NCI-H2171 treated with DMSO at 0.1 percent for 48 hours (cell line): ENCODE measurements at places on chromosomes 12 and 14.
A peak's percentile ranks its signal among the peaks of the same experiment; 100 is the strongest.

DNA sequence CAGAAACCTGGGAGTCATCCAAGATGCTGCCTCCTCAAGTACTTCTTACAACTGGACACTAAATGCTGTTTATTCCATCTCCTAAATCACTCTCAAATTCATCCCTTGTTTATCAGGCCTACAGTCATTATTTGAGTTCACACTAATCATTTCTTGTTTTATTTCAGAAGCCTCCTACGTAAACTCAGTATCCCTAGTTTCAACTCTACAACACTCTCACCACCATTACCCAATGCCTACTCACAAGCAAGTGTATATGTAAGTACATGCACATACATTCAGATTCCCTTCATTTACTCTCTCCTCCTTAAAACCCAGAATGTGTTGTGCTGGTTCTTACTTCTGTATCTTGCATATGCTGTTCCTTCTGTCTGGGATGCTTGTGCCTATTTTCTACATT, 43.0 kb downstream of the DDHD1 start:
- no peak for DNase-seq

DNA sequence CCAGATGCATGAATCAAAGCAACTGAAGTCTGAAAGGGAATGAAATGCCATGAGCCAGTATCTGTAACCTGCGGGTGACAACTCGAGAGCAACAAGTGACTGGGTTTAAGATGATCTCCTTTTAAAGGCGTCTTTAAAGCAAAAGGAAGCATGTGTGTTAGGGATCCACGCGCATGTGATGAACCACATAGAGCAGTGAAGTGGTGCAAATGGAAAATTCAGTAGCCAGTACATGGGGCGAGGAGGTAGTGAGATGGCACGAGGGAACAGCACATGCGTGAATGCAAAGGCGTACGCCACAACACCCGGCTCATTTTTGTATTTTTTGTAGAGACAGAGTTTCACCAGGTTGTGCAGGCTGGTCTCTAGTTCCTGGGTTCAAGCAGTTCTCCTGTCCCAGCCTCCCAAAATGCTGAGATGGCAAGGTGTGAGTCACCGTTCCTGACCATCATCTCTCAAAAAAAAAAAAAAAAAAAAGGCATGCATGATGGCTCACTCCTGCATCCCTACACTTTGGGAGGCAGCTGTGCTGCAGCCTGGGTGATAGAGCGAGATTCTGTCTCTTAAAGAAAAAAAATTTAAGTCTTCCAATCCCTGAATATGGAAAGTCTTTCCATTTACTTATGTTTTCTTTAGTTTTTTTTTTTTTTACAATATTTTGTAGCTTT, 24.6 kb upstream of the BCL7A start:
- DNase-seq: no peak

GRCh38 chr14:61854898-61855297, 92.7 kb downstream of the SNAPC1 start:
- DNase-seq: no peak

DNA sequence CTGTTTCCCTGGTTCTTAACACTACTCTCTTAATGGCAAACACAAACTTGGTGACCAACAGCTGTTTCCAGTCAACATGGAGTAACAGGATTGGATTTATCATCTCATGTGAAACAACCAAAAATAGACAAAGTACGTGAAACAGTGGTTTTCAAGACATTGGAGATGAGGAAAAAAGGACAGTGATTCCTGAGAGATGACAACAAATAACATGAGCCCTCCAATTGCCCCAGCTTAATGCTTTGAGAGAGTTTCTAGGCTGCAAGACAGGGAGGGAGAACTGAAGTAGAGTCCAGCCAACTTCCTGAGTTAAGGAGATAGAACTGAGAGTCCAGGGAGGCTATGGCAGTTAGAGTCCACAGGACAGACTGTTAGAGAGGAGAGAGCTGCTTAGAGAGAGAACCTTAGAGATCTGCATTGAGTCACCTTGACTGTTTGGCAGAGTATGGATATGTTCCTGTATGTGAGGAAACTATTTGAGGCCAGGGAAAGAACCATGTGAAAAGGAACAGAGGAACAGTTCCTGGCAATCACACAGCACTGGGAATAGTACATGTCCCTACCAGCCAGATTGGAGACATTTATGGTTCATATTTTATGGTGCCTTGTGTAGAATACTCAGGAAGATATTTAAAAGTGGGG, 106.4 kb downstream of the PCNX1 start:
- DNase-seq: no peak

GRCh38 chr14:22808388-22809209, 6.6 kb downstream of the SLC7A7 start:
- DNase-seq: no peak

- no peak for DNase-seq
Measured at GRCh38 chr12:118377021-118377883, 897 bp downstream of the SUDS3 start.

GRCh38 chr12:13097491-13098011, 5.9 kb downstream of the GSG1 start:
- DNase-seq: no peak

DNA sequence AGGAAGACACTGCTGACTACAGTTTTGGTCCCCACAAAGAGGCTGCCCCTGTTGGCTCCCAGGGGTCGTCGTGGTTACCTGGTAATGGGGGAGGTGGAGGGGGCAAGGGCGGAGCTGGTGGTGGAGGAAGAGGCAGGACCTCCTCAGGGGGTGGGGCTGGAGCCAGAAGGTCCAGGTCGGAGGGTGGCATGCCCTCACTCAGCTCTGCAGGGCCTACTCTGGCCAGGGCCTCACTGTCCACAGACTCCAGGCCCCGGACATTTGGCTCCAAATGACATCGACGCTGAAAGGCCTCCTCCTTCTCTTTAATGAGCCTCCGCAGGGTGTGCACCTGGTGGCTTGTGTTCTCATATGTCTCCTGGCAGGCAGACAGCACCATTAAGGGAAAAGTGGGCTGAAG, 28.5 kb downstream of the PRPF40B start:
- no peak for DNase-seq

DNA sequence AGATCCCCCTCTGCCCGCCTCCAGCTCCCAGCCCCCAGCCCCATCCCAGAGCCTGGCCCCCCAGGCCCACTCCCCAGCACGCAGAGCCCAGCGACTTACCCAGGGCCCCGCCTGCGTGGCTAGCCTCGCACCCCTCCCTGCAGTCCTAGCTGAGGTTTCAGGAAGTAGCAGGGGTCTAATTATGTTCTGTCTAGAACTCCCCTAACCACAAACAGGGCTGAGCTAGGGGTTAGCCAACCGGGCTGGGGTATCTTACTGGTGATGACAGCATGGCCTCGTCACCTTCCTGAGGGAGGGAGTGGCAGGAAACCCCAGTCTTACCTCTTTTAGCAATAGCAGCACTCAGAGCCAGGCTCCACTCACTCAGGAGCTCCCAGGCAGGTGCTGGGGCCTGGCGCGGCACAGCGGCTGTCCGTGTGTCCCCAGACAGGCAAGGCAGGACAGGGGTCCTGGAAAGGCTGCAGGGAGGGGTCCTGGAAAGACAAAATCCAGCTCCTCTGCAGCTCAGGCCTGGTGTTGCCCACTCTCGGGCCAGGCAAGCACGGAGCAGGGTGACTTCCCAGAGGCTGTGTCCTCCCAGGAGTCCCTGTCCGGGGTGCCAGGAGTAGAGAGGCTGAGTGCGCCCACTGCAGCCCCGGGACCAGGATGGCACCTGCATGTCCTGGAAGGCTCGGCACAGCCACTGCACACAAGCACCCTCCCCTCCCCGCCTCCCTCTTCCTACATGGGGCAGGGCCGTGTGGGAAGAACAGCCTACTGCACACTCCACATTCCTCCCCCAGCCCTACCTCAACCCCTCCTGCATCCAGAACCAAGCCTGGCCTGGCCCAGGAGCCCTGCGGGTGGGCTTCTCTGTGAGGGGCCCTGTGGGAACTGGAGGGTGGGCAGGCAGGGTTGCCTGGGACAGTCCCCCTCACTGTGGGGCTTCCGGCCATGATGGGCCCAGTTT, at the start of gene GPR132:
GPR132 (minus strand) TSS at position 151 of the 949 bp plus-strand sequence. CDS start 10,010 bp downstream, outside the sequence.
- no peak for DNase-seq

DNA sequence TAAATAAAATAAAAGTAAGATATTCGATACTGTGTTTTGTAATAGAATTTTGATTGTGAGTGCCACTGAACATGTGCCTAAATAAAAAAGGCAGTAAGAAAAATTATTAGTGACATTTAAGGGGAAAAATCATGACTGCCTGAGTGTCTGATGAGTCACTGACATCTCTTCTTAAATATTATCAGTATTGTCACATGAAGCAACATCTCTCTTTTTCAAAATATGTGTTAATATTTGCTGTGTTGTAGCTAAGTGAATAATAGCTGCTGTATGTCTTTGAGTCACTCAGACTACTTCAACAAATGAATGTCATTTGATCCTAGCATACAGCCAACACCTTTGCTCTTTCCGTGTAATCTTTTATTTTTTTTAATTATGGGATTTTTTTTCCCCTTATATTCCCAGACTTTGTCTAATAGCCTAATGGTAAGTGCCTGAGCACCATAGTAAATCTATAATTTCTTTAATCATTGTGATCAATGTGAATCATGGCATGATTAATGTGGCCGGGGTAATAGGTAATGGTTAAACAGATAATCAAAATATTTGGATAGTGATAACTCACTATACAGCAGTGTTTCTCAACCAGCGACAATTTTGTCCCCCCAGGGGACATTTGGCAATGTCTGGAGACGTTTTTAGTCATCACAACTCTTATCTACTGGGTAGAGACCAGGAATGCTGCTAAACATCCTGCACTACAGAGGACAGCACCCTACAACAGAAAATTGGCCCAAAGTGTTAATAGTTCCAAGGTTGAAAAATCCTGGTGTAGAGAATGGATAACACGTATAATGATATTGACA, 11.7 kb upstream of the OTX2 start:
- DNase-seq: peak; percentile 27

DNA sequence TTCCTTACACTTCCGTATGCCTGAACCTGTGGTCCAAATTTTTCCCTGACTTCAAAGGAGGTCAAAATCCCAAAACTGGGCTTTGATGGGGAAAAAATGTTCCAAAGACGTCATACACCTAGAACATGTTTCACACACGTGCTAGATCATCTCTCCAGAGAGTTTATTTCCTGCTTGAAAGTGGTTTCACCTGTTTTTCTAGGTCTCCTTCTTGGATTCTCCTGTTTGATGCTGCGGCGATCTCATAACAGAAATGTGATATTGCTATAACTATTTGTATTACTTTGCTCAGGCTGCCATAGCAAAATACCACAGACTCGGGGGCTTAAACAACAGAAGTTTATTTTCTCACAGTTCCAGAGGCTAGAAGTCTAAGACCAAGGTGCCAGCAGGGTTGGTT, 19.7 kb upstream of the TMCC3 start:
- no peak for DNase-seq

DNA sequence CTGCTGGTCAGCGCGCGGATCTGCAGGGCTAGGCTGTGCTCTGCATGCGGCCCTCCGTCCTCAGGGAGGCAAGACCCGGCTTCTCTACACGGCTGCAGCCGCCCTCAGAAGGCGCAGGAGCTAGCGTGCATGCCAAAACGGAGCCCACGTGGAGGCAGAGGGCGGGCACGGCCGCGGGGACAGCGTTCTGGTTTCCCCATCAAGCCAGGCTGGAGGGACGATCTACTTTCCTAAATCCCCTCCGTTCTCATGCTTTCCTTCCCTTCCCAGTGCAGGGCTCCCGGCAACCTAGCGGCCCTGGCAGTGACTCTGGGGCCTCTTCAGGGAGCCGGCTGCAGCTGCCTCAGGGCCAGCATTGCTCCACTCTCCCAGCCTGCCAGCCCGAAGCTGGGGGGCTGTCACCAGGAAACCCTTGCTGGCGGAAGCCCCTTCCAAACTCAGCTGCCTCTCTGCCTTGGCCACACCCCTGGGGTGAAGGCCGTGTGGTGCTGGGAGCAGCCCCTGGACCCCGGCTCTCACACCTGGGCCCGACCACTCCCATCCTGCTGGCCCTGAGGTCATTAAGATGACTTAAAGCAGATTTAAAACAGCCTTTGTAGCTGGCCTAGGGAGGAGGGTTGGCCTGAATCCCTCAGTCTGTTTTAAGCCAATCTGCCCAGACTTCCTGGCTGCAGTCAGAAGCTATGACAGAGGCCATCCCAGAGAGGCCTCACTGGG, 9.2 kb upstream of the GOLGA3 start:
- DNase-seq: no peak

DNA sequence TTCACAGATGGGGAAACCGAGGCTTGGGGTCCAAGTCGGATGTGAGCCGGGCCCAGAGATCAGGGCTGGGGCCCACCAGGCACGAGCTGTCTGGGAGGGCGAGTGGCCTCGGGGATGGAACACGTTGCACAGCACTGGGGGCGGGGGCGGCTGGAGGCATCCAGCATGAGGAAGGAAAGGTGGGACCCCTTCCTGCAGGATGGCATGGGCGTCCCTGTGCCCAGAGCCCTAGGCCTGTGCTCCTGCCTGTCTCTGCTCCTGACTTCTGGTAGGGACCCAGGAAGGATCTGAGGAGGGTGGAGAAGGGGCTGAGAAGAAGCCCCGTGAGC, 183.4 kb downstream of the KIF26A start:
- no peak for DNase-seq

DNA sequence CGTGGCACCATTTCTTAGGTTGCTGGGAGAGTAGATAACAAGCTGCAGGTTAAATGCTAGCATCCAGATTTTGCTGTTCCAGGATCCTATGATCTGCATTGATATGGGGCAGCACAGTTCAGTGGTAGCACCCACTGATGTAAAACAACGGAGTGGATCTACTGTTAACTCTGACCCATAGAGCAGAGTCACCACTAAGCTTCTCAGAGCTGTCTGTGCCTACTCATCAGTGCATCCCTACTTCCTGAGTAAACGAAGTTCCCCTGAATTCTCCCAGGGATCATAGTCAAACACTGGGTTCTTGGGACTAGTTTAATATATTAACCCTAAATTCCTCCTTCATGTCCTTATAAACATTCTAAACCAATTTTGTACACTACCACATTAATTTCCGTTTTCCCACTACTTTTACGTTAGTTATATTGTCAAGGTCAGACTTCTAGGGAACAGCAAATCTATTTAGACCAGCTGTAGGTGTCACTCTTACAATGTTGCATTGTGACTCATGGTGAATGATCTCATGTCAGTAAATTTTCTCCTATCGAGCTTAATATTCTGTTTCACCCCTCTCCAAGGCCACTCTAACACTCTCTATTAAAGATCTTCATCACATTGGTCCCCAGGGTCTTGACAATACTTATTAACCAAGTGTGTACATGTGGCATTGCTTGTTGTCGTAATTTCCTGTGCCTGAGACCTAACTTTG, 10.3 kb downstream of the RERGL start:
- DNase-seq: no peak

DNA sequence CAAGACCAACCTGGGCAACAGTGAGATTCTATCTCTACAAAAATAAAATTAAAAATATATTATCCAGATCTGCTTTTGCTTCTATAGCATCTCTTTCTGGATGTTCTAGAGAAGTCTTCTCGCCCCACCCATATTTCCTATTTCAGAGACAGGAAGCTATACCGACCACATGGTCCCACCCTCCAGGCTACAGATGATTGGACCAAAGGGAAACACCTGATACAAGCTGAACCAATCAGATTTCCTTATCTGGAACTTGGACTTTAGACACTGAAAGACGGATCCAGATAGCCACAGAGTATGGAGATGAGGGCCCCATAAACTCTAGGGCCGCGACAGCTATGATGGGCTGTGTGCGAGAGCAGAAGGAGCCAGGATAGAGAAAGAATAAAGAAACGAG, 48.7 kb downstream of the CCDC60 start:
- DNase-seq: no peak
